ENCODE measurements at places on chromosomes 11 and 22.

- peak; percentile 55 for DNase-seq
Observed at GRCh38 chr22:20268279-20269012, at the start of gene RTN4R. Gene RTN4R (minus strand): TSS chr22:20268318. CDS start chr22:20268092, 226 bp downstream.

DNA sequence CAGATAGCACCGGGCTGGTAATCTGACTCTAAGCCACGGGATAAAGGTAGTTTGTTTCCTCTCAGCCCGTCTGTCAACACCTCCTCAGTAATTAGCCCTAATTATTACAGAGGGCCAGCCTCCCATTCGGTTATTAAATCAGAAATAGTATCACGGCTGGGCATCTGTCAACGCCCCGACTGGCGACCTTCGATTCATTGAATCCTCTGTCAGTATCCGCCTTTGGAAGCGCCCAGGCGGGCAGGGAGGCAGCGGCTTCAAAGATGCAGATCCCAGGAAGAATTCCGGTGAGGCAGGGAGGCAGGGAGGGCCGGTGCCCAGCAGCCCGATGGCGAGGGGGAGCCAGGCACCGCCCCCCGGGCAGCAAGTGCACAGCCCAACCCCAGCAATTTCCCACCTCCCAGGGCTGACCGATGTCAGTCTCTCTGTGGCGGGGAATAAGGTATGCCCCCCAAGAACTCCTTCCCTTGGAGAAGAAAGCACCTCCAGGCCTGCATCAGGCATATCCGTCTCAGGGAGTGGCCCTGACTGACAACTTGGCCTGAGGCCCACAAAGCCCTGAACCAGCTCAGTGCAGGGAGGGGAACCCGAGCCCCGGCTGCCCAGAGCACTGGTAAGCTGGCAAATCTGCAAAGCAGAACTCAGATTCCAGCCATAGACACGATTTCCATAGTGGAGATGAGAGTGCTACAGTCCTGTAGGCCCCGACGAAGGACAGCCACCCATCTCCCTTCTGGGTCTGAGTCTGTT, 11.4 kb downstream of the GNB1L start:
- DNase-seq: no peak

GRCh38 chr11:93330446-93330984, at the start of gene DEUP1:
Gene DEUP1 (plus strand): TSS chr11:93330742. CDS start chr11:93332260, 1,518 bp downstream.
- DNase-seq: no peak

DNA sequence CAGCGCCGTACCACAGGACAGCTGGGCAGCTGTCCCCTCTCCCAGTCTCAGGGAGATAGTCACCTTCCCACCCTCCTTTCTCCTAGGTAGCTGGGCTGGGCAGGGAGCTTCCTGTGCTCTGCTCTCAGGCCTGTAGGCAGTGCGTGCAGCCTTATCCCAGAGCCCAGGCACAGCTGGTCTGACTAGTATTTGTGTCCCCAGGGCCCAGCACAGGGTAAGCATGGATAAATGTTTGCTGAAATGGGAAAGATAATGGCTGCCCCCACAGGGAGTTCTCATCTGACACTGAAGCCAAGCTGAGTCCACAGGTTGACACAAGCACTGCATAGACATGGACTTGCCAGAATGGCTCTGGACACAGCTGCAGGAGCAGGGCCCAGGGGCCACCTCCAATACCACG, 9.8 kb downstream of the SLC15A3 start:
- DNase-seq: no peak

DNA sequence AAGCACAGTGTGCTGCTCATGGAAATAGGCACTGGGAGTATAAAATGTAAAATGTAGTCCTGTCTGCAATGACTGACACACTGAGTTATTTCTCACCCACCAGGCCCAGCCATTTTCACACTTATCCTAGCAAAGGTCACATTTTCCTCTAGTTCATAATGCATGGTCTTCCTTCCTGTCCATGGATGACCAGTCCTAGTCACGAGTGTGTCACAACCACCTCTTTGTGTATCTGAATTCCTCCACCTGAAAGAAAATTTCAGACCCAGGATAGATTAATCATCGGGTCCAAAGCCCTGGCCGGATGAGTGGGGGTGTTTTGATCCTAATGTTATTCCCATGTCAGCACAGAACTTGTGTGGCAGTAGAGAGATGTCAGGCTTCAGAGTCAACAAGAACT, at the start of gene MRGPRX4:
TSS of gene MRGPRX4 (plus strand) at position 172 of the 400 bp plus-strand sequence. CDS start 420 bp downstream, outside the sequence.
- DNase-seq: no peak

DNA sequence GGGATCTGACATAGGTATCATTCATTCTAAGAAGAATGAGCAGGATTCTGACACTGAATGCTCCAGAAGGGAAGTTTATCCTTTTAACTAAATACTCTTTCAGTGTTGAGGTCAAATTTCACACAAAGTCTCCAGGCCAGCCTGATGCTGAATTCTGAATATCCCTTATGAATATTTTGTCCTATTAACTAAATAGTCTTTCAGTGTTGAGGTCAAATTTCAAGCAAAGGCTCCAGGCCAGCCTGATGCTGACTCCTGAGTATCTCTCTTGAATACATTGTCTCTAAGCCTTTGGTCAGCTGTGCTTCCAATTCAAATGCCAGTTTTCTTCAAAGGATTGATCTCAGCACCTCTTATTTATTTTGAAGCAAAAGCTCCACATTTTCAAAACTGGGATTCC, 676.8 kb downstream of the NTM start:
- no peak for DNase-seq

GRCh38 chr11:46286789-46287188, 9.3 kb downstream of the CREB3L1 start:
- no peak for DNase-seq

GRCh38 chr11:59254286-59254685, 41.6 kb upstream of the MPEG1 start:
- DNase-seq: no peak

DNA sequence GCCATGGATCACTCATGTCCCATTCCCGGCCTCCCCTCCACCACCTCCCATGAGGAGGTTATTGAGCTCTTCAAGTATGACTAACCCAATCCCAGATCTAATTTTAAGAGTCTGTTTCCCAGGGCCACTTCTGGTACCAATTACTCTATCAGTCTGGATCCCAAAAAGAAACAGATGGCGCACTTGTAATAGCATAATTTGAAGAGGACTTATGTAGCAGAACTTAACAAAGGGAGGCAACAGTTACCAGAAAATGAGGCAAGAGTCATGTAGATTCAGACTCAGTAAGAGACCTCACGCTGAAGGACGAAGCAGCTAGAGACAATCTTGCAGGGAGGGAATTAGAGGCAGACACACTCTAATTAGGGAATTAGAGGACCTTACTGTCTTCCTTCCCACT, 46.9 kb downstream of the DDX6 start:
- no peak for DNase-seq

- DNase-seq: no peak
Observed at GRCh38 chr11:27367881-27368280, 4.9 kb upstream of the CCDC34 start.

- DNase-seq: no peak
Observed at GRCh38 chr22:46801826-46802607, 39.6 kb downstream of the TBC1D22A start.

- no peak for DNase-seq
Observed at GRCh38 chr11:82823647-82824619, 76.3 kb downstream of the PRCP start.

DNA sequence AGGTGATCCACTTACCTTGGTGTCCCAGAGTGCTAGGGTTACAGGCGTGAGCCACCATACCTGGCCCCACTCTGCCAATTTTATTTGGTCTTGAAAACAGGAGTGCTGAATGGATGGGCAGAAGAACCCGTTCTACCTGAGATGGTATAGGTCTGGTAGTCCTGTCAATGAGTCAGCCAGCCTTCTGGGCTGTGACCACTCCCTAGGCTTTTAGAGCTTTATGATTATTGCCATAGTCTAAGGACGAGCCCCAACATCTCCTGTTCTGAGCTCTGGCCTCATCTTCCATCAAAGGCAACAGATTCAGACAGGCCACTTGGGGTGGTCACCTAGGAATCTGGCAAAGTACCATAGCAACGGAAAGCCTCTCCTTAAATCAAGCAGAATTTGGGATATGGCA, 11.5 kb downstream of the ZDHHC5 start:
- no peak for DNase-seq

DNA sequence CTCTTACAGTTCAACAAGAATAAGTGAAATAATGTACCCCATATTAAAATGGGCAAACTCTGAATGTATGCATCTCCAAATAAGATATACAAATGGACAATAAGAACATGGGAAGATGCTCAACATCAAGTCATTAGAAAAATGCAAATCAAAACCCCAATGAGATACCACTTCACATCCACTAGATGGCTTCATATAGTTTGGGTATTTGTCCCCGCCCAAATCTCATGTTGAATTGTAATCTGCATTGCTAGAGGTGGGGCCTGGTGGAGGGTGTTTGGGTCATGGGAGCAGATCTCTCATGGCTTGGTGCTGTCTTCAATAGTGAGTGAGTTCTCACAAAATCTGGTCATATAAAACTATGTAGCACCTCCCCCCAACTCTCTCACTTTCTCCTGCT, 5.7 kb downstream of the MPZL2 start:
- DNase-seq: no peak

DNA sequence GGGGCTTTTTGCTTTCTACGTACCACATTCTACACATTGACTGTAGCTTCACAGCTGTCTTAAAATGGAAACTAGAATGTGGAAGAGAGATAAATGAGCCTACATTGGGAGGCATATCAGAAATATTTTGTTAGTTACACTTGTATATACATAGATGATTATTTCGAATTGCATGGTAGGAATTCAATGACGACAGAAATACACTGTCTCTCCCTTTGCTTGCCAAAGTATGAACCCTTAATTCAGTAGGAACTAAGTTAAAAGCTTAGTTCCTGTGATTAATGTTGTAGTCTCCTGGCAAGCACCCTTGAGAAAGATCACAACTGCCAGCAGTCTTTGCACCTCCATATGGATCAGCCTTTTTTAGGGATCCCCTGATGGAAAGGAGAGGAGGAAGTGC, 10.1 kb downstream of the C11orf87 start:
- no peak for DNase-seq

- no peak for DNase-seq
Observed at GRCh38 chr11:110295086-110295485, 1.3 kb downstream of the RDX start.

DNA sequence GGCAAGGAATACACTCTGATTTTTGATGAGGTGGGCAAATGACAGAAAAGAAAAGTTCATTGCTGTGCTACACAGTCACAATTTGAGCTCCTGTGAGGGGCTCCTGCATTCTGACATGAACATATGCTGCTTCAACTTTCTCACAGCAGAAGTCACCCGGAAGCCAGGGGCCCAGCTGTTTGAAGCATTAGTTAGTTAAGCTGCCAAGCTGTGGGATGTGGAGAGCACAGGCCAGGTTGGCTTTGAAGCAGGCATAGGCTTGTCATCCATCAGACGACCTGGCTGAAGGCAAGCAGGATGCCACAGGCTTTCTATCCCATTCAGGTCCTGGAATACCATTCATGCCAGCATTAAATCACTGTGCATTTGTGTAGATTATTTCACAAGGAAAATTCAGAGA, 63.1 kb downstream of the MTNR1B start:
- DNase-seq: no peak

DNA sequence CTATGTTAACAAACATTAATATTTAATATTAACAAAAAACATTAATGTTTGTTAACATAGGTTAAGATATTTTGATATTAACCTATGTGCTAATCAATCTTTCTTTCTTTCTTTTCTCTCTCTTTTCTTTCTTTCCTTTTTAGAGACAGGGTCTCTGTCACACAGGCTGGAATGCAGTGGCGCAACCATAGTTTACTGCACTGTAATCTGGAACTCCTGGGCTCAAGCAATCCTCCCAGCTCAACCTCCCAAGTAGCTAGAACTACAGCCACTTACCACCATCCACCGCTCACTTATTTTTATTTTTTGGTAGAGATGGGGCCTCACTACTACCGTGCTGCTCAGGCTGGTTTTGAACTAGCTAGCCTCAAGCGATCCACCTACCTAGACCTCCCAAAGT, 13.2 kb downstream of the SIK3 start:
- no peak for DNase-seq

DNA sequence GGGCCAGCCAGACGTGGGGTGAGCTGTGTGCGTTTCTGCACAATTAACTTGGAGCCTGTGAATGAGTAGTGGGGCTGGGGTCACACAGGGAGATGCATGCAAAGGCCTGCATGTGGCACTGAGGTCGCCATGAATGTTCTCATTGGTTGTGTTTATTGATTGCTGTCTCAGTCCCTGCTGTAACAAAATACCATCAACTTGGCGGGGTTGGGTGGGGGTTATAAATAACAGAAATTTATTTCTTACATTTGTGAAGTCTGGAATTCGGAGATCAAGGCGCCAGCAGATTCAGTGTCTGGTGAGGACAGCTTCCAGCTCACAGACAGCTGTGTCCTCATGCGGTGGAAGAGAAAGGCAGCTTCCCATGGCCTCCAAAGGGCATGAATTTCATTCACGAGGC, 29.3 kb upstream of the PHF21B start:
- DNase-seq: no peak

GRCh38 chr22:35488513-35488912, 52.1 kb upstream of the RASD2 start:
- DNase-seq: no peak

- no peak for DNase-seq
Observed at GRCh38 chr11:10762913-10763421, 11.9 kb downstream of the CTR9 start.

DNA sequence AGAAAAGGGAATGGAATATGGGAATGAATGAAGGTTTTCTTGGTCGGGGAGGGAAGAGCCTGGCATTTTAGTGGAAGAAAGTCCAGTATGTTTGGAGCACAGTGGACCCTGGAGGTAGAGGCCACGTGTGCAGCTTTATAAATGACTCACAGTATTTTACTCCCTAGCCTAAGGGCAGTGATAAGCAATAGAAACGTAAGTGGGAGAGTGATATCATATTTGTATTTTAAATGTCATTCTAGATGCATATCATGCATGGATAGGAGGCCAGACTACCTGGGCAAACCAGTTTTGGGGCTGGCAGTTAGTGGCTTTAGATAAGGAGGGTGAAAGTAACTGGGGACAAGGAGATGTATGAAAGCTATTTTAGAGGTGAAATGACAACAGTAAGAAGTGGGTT, 174.1 kb downstream of the ARHGAP42 start:
- DNase-seq: no peak

DNA sequence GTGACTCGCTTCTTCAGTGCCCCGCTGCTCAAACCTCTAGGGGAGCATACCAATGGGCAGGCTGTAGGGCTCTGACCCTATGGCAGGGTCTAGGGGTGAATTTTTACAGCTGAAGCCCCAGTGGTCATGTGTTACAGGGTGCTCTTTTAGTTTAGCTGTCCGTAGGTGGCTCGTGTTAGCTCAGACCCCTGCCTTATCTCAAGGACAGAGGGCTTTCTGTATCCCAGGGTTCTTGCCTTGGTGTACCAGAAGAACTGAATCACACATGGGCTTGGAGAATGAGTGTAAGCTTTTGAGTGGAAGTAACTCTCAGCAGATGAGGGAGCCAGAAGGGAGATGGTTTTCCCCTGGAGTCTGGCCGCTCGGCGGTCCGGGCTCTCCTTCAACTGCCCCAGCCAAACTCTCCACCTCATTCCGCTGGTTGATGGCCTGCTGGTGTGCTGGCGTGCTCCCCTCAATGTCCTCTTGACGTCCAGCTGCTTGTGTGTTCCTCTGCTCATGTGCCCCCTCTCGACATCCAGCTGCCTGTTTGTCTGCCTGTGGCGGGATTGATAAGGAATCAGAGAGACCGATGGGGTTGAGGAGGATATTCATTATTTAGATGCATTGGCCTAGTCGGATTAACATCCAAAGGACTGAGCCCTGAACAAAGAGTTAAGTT, 37.5 kb downstream of the BIRC2 start:
- DNase-seq: no peak

GRCh38 chr11:103994094-103994493, 42.3 kb upstream of the DDI1 start:
- no peak for DNase-seq
